NCI-H748 treated with DMSO at 0.1 percent for 48 hours (cell line): ENCODE measurements at places on chromosomes 12 and 14.

DNA sequence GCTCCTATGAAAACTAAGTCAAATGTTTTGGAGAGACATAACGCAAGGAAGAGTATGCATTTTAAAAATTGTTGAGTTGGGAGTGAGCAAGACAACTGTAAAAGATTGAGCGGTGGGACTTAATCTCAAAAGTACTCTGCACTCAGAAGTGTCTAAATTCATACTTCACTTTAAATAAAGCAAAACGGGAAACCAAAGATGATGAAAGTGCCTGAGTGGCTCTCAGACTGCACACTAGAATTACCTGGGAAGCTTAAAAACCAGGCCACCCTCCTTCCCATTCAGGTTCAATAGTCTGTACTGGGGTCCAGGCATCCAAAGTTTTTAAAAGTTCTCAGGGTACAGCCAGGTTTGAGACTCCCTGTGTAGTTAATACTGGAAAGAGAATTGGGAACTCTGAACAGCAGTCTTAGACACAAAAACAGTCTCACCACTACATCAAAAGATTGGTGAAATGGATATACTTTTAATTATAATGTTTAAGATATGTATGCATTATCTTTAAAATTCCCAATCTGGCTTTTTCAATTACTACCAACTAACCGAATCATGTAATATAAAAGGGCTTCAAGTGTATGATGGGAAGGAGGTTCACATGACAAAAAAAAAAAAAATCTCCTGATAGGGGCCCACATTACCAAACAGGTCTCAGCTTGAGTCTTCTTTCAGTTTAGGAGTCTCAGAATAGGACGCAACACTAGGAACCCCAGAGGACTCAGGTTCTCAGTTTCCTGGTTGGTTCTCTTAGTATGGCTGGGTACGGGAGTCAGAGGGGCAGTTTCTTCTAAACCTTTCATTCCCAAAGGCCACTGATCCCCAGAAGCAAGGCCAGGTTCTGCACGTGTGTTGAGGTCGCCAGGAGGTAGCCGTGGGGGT is 1.0 kb downstream of the HOMEZ start:
- DNase-seq: no peak

DNA sequence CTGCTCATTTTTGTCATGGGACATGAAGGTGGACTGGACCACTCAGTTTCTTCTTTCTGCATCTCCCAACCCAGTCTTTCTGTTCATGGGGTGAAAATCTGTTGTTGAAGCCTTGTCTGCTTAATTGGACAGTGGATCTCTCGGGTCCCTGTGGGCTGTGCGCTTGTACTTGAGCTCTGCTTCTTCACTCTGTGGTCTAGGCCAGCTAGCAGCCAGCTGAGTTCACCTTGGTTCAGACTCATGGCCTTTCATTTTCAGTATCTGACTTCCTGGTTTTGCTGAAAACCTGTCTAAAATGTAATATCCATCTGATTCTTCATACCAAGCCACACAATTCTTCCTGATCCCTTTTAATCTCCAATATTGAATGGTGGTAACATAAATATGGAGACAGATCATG is 117.2 kb downstream of the LRRK2 start:
- DNase-seq: no peak

GRCh38 chr12:20646239-20646827 is 48.8 kb upstream of the SLCO1C1 start:
- no peak for DNase-seq

DNA sequence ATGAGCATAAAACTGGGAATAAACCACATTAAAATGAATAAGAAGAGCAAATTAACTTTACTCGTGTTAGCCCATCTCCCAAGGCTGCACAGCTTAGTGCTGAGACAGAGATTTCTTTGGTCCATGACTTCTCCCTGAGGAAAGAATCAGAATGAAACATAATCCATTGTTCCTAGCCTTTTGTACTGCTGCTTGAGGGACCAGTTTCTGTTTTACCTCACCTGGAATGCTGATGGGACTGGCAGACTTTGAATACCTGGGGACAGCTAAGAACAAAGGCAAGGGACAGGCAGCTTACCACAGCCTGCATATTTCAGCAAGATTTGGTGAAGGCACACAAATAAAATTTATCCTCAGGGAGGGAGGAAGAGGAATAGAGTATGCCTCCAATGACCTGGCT is 401.6 kb downstream of the CCDC91 start:
- no peak for DNase-seq

DNA sequence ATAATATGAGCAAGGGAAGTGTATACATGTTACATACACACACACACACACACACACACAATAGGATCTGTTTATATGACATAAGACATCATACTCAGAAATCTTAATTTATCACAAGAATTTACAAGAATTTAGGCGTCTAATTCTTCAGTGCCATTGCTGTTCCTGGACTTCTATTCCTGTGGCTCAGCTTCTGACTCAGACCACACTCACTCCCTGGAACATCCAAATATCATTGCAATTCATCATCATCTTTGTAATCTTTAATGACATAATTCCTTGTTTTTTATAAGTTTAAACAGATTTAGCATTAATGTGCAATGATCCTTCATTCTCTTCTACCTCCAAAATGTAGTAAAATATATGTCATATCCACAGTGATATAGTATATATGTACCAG is 544.2 kb downstream of the FOXG1 start:
- DNase-seq: no peak

DNA sequence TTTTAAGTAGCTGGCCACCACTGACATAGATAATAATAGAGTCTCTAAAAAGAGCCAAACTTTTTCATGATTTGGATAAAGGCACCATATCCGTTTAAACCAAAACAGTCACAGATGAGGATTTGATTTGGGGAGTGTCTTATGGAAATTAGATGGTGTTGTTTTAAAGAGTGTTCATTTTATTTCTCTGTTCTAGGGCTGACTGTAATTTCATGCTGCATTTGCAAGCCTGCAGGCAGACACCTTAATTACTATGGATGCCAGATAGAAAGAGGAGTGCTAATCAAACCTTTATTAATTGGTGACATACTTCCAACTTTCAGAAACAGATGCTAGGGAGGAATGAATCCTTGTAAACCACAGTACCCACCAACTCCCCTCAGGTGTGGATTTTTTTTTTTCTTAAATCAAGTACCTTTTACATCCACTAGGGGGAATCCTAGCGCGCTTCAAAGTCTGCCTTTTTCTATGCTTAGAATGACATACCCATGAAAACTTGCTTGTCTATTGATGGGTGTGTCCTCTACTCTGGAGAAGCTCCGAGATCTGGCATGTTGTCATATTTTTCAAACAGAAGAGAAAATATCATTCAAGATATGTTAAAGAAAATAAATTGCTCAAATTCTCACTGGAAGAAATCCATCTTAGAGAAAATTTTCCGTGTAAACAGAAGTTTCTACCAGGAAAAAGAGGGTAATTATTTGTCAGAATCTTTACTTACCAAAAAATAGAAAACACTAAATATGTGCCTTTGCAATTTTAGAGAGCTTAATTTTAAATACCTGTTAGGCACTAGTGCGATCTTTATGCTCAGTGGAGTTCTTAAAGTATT is 14.2 kb upstream of the PLXNC1 start:
- DNase-seq: peak; percentile 51

DNA sequence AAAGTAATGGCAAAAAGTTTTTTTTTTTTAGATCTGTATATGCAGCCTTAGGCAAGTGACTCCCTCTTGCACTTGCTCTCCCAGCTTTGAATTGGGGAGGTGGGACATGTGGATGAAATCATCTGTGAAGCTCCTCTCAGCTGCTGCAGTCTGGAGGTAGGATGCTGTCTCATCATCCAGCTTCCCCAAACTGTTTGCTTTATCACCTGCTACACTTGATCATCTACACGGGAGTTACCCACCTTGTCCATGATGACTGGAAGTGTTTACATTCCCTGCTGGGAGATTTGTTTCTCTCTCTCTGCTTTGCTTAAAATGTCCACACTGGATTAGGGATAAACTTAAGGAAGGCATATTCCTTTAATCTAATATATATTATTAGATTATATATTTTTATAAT is 8.5 kb upstream of the FGF23 start:
- no peak for DNase-seq

DNA sequence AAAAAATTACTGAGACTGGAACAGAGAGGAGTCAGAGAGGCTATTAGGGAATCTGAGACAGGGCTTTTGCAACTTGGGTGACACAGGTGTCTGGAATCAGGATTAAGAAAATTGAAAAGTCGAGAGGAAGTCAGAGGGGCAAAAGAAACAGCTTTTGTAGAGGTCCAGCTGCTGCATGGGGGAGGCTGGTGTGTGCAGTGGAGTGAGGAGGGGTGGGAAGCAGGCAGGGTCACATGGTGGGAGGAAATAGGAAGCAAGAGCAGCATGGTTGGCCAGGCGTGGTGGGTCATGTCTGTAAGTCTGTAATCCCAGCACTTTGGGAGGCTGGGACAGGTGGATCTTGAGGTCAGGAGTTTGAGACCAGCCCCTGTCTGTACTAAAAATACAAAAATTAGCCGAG is 69.7 kb upstream of the VRK1 start:
- no peak for DNase-seq

- DNase-seq: peak; percentile 72
These were observed 15.8 kb downstream of the FOXA1 start for GRCh38 chr14:37579274-37579673.

GRCh38 chr12:232731-233614 is 19.0 kb upstream of the SLC6A12 start:
- DNase-seq: no peak
